ENCODE measurements at places on chromosomes 2 and 18. TPM values are rescaled to one million over a fixed set of nuclear protein-coding genes. Genes with fewer than 3 reads are reported as not detected.

- no peak for DNase-seq
These were observed 287.0 kb upstream of the SLC14A2 start for GRCh38 chr18:45328296-45328695.

GRCh38 chr2:68344031-68344430 lies 21.1 kb upstream of the PLEK start:
- DNase-seq: no peak

- DNase-seq: no peak
These were observed 713.6 kb upstream of the POU3F3 start for GRCh38 chr2:104140361-104140760.

- no peak for DNase-seq
These were observed 1.0 kb downstream of the HDLBP start for GRCh38 chr2:241314226-241315092.

DNA sequence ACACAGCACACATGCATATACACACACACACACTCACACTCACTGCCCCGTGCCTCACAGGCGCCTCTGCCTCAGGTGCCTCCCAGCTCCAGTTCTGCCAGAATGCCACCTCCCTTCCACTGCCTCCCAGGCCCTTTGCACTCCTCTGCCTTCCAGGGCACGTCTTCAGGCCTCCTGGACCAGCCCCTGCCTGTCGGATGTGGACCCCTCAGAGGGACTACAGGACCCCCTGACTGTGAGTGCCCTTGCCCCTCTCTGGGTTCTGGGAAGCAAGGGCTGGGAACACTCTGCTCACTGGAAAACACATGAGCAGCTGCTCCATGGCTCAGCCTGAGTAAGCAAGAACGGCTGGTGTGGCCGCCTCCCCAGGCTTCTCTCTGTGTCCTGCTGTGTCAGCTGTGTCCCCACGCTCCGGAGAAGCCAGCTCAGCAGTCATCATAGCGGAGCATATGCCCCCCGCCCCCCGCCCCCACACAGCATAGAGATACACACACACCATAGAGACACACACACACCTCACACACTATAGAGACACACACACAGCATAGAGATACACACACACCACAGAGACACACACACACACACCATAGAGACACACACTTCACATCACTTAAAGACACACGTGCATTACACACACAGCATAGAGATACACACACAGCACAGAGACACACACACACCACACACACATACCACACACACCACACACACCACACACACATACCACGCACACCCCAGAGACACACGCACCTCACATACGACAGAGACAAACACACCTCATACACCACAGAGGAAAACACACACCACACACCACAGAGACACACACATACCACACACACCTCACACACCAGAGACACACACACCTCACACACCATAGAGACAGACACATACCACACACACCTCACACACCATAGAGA lies 271.3 kb downstream of the CYRIA start:
- DNase-seq: peak; percentile 21

DNA sequence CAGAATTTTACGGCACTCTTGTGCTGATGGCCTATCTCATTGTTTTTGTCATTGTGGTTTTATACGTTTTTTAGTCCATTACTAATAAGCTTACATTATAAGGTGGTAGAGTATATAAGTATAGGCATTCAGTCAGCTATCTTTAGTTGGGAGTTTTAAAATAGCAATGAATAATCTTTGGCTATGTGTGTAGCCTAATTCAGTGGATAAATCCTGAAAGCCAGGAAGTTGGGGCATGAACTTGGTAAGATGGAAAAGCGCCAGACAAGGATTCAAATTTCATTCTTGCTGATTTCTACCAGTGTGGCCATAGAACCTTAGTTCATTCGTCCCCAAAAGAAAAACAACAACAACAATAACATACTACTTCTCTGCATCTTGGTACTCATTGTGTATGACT lies 31.2 kb downstream of the EPC2 start:
- DNase-seq: no peak

GRCh38 chr2:201363857-201364560 lies 6.9 kb upstream of the FLACC1 start:
- DNase-seq: no peak

DNA sequence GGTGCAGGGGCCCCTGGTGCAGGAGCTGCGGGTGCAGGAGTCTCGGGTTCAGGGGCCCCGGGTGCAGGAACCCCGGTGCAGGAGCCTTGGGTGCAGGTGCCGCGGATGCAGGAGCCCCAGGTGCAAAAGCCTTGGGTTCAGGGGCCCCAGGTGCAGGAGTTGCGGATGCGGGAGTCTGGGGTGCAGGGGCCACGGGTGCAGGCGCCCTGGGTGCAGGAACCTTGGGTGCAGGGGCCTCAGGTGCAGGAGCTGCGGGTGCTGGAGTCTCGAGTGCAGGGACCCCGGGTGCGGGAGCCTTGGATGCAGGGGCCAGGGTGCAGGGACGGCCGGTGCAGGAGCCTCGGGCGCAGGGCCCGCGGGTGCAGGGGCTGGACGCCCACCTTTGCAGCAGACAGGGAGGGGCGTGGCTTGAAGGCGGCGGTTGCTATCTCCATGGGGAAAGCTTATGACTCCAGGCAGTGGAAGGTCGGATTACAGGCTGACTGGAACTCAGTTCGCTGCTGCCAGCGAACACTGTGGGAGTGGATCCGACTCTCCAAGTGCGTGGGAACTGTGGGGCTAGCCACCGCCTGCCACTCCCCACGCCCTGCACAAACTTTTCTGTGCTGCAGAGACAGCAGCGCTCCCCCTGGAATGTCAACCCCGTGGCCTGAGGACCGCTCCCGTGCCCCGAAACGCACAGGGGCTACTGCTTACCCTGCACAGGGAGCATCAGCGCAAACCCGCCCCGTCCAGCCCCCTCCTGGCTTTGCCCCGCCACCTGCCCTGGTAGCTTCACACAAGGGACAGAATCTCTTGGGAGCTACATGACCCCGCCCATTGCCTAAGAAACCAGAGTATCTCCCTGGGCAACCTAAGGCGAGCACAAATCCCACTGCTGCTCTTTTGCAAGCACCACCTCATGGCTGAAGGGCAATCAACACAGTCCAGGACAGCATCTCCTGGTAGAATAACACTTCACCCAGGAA lies 40.3 kb downstream of the COPS9 start:
- no peak for DNase-seq

GRCh38 chr18:48952287-48953103 lies 1.7 kb upstream of the SMAD7 start:
- peak; percentile 71 for DNase-seq

GRCh38 chr2:23703037-23703582 lies 223.8 kb downstream of the ATAD2B start:
- DNase-seq: no peak

DNA sequence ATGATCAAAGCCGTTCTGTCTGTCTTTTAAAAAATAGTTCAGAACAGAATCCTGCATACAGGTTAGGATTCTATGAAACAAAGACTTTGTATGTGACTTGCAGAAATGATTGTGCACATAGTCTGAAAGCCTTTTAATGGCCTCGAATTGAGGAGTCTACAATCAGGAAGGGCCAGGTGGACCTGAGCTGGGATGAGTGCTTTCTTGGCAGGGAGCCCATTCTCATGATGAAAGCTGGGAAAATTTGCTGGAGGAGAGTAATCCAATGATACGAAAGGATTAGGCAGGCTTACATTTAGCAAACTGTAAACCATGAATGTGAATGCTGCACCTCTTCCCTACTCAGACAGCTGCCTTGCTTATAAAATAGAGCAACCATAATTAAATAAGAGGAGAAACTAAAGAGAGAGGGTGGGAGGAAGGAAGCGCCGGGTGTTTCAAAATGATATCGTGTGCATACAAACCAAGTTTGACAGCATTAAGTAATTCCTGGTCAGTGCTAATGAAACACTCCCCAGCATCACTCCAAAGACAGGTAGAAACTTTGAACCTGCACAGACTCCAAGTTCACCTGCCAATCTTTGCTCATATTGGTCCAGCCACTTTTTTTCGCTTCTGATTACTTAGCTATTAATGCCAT lies 23.7 kb upstream of the CXCR4 start:
- no peak for DNase-seq

Gene CYP27A1
- total RNA-seq: 2.9 TPM

Gene CPO
- not detected for total RNA-seq

Gene OSR1
- total RNA-seq: 3.7 TPM

Gene DUSP2
- total RNA-seq: 4.5 TPM

Gene HRH4
- not detected for total RNA-seq

Data from frontal cortex (tissue), 4 donors.